ENCODE measurements at places on chromosomes 12 and 14. TPM values are rescaled to one million over a fixed set of nuclear protein-coding genes. Genes with fewer than 3 reads are reported as not detected.

The TGFB3 gene
- 9.6 TPM for total RNA-seq

- DNase-seq, result peak; percentile 30
Observed at GRCh38 chr14:51458563-51458955, 193.2 kb upstream of the FRMD6 start.

GRCh38 chr14:92633274-92633616, 115.2 kb downstream of the LGMN start:
- DNase-seq, result no peak

GRCh38 chr12:26828280-26829073, 4.5 kb downstream of the ITPR2 start:
- no peak for DNase-seq
